ENCODE measurements at places on chromosomes 11 and 22.

- DNase-seq: no peak
These were observed 64.7 kb upstream of the LMO2 start for GRCh38 chr11:33956611-33957010.

DNA sequence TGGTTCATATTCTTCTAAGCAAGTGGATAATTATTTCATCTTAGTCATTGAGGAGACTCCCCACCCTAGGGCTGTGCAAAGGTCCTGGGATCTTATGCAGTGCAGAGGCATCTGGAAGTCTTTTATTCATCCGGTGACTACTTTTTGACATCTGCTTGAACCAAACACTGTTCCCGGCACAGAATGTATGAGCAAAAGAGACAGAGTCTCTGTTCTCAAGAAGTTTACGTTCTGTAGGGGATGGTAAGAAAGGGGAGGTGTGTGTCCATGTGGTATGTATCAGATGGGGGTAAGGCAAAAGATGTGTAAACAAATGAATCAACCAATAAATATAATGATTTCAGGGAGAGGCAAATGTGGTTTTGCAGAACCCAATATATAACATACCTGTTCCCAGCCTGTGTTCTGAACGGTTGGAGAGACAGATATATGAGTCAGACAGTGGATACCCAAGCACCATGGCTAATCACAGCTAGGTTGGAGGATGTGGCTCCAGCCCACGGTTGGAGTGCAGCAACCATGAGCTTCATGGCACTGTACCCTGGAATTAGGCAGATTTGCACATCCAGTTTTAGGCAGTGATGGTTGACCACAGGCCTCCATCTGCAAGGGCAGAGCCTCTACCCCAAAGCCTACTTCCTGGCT, 75.1 kb upstream of the CADM1 start:
- DNase-seq: no peak

DNA sequence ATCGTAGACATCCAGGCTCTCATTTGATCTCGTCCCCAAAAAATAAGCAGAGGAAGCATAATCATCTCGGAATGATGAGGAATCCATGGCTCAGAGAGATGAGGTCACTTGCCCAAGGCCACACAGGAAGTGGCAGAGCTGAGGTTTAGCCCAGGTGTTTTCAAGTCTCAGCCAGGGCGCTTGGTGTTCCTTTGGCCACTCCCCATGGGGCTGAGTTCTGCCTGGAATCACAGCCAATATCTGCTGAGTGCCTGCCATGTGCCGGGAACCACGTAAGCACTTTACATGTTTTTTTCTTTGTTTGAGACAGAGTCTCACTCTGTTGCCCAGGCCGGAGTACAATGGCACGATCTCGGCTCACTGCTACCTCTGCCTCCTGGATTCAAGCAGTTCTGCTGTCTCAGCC, 29.5 kb upstream of the MYH9 start:
- no peak for DNase-seq

- no peak for DNase-seq
These were observed 407.1 kb upstream of the LRRC4C start for GRCh38 chr11:41866525-41866924.

DNA sequence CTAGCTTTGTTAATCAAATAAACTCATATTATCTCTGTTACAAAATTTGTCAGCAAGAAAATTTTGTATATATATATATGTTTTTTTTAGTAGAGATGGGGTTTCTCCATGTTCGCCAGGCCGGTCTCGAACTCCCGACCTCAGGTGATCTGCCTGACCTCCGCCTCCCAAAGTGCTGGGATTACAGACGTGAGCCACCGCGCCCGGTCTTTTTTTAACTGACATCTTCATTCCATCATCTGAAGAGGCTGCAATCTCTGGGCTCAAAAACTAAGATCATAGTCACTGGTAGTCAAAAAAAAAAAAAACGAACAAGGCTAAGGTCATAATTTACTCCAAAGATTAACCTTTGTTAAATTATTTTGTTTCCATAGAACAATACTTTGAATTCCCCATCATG, 5.3 kb upstream of the KLHDC7B start:
- DNase-seq: no peak

Measured in cortex of kidney (tissue), 1 donor.